Left lobe of liver (tissue), 2 donors: ENCODE measurements at places on chromosomes 2 and 18. TPM values are rescaled to one million over a fixed set of nuclear protein-coding genes. Genes with fewer than 3 reads are reported as not detected.
A peak's percentile ranks its signal among the peaks of the same experiment; 100 is the strongest.

GRCh38 chr18:80179857-80180558 lies 67.3 kb downstream of the PARD6G start:
- no peak for DNase-seq

DNA sequence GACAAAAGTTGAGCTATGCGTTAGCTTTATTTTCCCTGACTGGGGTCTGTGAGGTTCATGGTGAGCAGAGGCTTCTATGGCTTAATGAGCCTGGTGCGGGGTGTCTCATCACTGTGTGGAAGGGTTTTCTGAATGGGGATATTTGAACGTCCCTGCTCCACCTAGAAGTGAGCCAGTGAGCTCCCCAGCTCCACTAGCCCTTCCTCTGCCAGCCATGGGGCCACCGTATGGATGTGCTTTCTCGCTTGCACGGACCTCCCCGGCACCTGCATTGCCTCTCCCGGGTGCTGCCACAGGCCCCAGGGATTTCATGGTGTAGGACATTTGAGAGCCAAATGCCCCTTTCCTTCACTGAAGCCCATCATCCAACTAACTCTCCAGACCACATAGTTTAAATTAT lies 37.8 kb downstream of the CYP26B1 start:
- DNase-seq, result peak; percentile 16

DNA sequence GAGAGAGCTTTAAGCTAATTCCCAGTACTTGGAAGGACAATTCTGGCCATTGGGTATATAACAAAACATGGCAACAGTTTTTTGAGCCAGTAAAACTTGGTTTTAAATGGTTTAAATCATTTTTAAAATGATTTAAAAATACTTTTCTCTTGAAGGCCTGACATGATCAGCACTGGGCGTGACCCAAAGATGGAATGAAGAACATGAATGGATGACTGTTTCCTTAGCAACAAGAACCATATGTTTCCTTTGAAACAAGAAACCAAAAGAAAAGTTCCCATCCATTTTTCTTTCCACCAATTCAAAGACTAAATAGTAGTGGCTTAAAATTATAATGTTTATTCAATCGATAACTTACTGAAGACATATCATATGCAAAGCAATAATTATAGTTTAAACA lies 348.3 kb upstream of the FIGN start:
- DNase-seq, result no peak

GRCh38 chr2:146365041-146365440 lies 1479.8 kb upstream of the ACVR2A start:
- DNase-seq, result no peak

- DNase-seq, result no peak
Observed at GRCh38 chr2:52082646-52083045, 1050.7 kb upstream of the NRXN1 start.

The VWA3B gene
- 0.18 TPM for total RNA-seq

The ALPG gene
- not detected for total RNA-seq

The ACMSD gene
- 123 TPM for total RNA-seq
